ENCODE measurements at places on chromosomes 3 and 15.

DNA sequence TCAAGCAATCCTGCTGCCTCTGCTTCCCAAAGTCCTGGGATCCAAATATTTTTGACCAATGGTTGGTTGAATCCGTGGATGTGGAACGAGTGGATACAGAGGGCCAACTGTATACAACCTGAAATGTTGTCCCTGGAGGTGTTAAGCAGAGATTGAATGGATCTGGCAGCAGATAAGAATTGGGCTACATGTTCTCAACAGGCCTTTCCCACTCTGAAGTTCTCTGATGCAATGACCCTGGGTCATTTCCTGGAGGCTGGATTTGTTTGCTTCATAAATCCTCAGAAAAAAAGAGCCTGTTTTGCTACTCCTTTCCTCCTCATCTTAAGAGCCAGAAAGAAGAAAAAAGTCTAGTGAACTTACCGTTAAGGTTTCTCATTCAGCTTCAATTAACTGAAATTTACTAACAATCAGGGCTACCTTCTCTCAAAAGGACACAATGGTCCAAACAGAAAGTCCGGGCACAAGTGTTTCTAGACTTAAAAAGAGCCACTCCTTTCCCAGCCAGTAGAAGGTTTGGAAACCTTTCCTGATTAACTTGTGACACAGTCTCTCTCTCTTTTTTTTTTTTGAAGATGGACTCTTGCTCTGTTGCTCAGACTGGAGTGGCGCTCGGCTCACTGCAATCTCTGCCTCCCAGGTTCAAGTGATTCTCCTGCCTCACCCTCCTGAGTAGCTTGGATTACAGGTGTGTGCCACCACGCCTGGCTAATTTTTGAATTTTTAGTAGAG lies 6.5 kb downstream of the ARHGEF3 start:
- DNase-seq = no peak

GRCh38 chr3:41000471-41000870 lies 198.8 kb upstream of the CTNNB1 start:
- DNase-seq = no peak

DNA sequence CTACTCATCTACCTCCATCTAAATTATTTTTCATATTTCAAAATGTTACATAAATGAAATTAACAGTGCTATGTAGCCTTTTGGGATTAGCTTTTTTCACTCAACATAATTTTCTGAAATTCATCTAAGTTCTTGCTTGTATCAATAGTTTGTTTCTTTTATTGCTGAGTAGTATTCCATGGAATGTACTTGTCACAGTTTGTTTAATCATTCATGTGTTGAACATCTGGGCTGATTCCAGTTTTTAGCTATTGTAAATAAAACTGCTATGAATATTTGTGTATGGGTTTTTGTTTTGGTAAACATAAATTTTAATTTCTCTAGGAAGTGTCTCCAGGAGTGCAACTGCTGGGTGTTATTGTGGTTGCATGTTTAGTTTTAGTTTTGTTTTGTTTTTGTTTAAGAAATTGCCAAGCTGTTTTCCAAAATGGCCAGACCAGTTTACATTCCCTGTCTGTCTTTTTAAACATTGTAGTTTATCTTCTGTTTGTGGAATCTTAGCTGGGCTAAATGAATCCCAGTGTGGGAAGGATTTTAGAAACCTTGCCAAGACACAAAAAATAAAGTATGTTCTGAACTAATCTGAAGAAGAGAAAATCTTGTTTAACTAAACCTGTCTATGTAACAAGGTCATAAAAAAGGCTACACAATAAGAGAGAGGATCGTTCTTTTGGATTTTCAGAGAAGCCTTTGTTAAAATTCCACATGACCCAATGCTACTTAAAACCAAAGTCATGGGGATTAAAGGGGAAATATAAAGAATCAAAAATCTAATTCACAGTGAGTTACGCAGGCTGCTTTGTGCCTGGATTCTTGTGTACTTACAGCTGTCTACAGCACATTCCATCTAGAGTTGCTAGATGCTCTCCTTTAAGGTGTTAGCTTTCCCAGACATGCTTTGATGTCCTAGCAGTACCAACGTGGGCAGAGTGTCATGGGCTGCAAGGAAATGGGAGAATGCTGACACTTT lies 129.2 kb upstream of the SUCLG2 start:
- DNase-seq = no peak

- peak; percentile 70 for DNase-seq
Observed at GRCh38 chr3:50503504-50504342, at the start of gene CACNA2D2. Gene CACNA2D2, minus strand, starts transcription at chr3:50503634. Its CDS starts 211 bp downstream, at chr3:50503423.

- no peak for DNase-seq
Observed at GRCh38 chr3:175585898-175586297, 726.8 kb downstream of the NAALADL2 start.

GRCh38 chr15:47399100-47399499 lies 318.2 kb upstream of the SEMA6D start:
- no peak for DNase-seq

GRCh38 chr15:34714476-34715121 lies 40.2 kb downstream of the GJD2 start:
- DNase-seq = no peak

DNA sequence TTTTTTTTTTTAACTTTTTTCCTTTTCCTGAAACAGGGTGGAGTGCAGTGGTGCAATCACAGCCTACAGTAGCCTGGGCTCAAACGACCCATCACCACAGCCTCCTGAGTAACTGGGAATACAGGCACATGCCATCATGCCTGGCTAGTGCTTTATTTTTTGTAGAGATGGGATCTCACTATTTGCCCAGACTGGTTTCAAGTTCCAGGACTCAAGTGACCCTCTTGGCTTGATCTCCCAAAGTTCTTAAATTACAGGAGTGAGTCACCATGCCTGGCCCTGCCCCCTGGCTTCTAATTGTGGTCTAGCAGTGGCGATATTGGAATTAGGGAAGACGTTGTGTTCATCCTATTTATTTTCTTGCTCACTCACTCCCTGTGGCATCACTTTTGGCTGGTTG lies 1138.4 kb downstream of the SI start:
- DNase-seq = no peak

DNA sequence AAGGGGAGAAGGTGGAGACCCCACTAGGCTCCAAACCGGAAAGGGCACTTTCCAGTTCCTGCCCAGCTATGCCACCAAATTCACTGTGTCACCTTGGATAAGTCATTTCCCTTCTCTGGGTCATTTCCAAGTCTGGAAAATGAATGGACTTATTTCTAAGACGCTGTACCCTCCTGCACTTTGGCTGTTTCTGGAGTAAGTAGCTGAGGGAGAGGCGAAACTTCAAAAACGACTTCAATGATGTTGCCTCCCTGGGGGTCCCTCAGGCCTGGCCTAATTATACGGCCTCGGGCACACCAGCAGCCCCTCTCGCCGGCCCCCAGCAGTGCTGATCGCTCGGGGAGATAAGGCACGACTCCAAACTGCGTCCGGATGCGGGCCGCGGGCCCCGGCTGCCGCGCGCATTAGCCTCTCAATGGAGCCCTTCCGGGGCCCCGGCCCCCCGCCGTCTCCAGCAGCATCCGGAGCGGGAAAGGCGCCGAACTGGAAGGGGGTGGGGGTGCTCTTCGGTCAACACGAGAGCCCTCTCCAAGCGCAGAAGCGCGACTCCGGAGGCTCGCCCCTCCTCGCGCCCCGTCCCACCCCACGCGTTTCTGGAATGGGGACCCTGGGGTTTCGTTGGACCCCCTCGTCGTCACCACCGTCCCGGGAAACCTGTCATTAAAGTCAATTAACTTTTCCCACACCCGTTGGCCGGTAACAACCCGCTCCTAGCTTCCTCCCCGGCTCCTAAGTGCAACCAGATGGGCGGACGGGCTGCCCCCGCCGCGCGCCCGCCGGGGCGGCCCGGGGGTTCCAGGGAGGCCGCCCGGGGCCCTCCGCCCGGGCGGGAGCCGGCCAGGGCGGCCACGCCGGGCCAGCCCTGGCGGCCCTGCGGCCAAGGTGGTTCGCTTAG lies 4.8 kb downstream of the HES1 start:
- DNase-seq = peak; percentile 23

DNA sequence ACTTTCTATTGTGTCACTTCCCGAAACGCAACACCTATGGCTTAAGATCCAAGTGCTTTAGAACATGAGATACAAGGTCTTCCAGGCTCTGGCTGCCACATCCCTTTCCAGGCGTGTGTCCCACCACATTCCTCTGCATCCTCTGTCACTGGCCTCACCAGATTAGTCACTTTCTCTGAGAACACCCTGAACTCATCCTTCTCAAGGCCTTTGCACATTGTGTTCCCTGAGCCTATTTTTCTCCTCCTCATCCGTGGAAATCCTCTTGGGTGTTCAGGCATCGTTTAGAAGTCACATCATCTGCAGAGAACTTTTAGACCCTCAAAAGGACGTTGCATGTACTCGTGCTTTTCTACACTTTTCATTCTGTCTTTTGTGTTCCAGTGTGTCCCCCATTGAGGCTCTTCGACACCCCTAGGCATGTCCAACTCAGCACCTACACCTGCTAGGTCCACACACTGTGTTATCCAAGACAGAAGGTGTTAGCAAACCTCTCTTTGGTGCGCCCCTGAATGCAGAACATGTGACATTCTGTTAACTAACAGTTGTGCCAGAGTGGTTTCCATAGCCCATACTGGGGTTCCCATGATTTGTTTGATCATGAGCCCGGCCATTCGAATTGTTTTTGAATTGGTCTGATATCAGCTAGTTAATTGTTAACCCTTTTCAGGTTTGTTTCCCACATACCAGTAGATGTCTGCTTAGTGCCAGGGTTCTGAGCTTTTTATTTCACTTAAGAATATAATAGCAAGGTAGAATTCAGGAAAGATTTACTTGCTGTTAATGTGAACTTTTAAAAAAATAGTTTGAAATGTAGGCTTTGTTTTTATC lies 67.2 kb downstream of the LPP start:
- DNase-seq = no peak

DNA sequence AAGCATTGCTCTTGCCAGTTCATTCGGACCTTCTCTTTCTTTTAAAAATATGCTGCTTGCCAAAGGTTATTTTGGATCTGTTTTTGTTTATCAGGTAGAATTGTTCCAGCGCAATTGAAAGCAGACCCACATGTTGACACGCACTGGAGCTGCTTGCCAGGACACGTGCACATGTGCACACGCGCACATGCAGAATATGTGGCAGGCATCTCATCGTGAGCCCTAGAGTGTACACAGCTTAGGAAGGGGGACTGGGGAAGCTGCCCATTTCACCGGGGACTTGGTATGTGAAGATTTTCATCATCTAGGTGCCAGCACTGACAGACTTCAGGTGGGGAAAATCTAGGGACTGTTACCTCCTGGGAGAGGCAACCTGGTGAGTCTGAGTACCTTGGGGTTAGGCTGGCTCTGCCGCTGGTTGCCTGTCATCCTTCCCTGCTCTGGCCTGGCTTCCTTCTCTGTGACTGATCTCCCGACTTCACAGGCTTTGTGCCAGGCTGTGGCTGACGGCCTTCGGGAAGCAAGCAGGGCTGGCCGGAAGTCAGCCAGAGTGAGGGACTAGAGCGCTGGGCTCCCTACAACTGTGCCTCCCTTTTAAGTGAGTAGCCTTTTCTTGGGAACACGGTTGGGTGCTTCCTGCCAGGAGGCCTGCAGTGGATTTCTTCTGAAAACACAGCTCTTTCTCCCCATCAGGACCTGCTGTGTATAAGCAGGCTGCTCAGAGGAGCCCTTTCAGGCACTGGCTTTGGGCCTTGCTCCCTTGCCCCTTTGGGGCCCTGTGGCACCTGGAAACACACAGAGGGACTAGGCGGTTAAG lies 129.3 kb downstream of the EEFSEC start:
- no peak for DNase-seq

GRCh38 chr15:73754461-73754860 lies 1.3 kb upstream of the INSYN1 start:
- no peak for DNase-seq

GRCh38 chr3:81923038-81923437 lies 161.6 kb upstream of the GBE1 start:
- DNase-seq = no peak

GRCh38 chr3:108281670-108282069 lies 14.7 kb upstream of the HHLA2 start:
- DNase-seq = no peak

DNA sequence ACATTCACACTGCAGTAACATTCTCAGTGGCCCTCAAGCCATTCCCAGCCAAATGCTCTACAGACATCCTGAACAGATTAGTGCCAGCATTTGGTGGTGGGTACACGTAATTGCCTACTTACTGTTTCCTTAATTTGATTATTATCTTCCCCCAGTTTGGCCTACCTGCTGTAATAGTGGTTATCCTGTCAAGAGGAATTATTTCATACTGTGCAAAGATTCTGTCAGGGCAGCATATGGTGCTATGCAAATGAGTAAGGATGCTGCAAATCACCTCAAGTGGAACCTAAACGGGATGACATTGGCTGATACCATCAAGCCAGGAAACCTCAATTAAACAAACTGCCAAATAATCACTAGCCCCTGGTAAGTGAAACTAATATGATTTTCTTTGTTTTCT lies 88.7 kb downstream of the SEMA6D start:
- no peak for DNase-seq

DNA sequence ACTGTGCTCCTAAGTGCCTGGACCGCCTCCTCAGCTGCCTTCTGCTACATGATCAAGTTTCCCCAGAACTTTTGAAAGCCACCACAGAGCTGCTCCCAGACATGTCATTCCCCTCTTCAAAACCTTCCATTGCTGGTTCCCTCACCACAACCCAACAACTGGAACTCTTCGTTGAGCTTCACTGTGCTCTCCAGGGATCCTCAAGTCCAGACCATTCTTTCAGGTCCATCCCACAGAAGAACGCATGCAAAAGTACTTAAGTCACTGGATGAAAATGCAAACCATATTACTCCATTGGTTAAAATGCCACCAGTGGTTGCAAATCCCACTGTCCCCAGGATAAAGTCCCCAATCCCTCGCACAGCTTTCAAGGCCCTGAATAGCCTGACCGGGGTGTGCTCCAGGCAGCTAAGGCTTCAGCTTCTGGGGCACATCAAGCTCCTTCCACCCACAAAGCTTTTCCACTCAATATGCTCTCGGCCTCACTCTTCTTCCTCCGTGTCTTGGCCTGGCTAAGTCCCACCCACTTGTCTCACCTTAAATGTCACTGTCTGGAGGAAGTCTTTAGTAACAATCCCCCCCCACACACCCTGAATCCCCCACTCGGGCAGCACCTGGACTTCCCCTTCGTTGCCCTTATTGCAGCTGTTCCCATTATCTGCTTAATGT lies 84.8 kb downstream of the XXYLT1 start:
- DNase-seq = no peak

GRCh38 chr3:136883967-136884720 lies 22.1 kb downstream of the NCK1 start:
- no peak for DNase-seq

DNA sequence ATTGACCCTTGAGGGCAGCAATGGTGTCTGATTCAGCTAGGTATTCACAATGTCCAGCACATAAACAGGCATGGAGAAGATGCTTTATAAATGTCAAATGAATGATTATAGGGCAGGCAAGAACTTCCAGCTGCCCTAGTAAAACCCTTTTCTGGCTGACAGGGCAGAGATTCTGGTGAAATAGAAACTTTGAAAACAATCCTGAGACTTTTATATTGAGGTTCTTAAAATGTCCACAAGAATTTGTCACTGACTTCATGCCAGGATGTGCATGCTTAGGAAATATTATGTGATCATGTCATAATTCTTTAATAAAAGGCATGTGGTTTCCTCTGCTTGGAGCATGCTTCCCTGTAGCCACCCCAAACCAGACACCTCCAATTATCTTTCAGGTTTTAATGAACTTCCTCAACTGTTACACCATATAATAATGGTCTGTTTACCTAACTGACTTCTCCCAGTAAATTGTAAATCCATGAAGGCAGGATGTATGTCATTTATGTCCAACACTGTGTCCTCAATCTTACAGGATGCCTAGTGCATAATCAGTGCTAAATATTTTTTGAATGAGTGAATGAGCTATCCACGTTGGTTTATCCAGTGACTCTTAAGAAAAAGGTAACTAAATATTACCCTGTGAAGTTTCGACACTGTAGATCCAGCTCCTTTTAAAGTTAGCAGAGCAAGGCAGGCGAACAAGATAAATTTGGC lies 43.4 kb upstream of the CLRN1 start:
- DNase-seq = no peak

Data from activated CD8-positive, alpha-beta memory T cell treated with anti-CD3 and anti-CD28 coated beads, Interleukin-2, amount 50 U/mL, for 4 hours (primary cell).